Hematopoietic multipotent progenitor cell treated with erythropoietin and hydrocortisone succinate and interleukin-3 and kit ligand, for 6 days (in vitro differentiated cells): ENCODE measurements at places on chromosomes 3 and 15.

- DNase-seq: peak; percentile 20
Observed at GRCh38 chr15:31427411-31427810, 100.8 kb downstream of the KLF13 start.

DNA sequence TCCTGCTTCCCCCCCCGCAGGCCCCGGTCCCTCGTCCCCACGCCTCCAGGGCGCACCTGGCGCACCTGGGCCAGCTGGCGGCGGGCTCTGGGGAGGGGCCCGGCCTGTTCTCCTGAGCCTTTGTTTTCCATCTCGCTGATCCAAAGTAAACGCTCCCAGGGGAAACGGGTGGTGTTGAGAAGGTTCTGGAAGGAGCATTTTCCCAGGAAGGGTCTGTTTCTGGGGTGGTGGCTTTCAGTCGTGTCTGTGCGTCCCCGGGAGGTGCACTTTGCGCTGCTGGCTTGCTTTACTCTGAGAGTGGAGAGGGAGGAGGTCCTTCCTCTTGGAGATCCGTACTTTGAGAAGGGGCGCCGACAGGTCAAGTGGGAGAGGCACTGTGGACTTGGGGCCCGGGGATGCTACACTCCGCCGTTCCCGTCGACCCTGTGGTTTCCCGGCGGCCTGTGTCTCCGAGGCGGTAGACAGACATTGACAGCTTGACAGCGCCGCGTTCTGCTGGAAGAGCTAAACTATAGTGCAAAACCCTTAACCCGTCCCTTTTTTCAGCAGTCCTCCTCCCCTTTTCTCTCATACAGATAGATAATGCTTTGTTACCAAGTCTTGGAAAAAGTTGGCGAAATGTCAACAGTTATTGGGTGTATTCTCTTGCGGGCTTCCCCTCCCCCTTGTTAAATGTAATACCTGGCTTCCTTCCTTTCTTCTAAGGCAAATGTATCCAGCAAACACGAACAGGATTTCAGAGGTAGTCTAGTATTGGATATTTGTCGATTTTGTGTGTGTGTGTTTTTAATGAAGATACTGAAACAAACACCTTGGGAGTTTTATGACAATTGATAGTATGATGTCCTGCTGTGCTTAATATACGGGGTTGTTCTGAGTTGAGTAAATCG, 6.5 kb downstream of the TPM1 start:
- peak; percentile 96 for DNase-seq

GRCh38 chr3:22542311-22542710, 660.8 kb upstream of the UBE2E2 start:
- no peak for DNase-seq

DNA sequence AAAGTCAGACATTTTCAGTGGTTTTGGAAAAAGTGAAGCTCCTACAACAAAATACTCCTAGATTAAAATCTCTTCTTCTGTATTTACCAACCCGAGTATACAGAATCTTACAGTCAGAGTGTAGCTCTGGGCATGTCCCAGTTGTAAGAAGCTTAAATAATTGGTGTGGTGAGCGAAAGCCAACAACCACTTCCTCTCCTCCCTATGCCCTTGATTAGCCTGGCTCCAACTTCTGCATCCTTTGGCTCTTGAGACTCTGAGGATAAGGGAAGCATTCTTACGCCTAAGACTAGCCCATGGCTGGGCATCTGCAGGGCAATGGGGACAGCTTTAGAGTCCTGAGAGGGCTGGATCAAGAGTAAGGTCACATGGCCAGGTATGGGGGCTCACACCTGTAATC, 25.5 kb downstream of the RFT1 start:
- DNase-seq: no peak

DNA sequence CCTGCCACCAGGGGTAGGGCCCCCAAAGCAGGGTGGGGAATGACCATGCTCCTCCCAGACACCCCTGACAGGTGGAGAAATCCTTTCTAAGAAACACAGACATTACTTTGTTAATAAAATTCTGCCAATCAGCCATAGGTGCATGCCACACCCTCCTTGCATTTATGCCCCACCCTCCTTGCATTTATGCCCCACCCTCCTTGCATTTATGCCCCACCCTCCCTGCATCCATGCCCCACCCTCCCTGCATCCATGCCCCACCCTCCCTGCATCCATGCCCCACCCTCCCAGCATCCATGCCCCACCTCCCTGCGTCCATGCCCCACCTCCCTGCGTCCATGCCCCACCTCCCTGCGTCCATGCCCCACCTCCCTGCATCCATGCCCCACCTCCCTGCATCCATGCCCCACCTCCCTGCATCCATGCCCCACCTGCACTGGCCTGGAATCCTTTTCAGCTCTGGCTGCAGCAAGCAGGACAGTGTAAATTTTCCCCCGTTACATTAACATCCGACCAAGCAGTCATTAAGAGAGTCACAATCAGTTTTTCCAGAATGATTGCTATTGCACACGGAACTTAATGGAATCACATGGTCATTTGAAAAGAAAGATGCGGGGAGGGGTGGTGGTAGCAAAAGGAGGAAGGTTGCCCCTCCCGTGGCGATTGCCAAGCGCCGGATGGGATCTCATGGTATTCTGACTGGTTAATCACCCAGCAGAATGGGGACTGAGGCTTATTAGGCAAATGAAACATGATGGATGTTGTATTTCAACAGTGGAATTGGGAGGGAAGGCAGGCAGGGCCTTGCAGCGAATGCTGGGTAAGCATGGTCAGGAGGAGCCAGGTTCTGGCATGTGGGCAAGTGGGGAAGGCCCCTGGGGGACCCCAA, 91.2 kb downstream of the TLE3 start:
- no peak for DNase-seq

DNA sequence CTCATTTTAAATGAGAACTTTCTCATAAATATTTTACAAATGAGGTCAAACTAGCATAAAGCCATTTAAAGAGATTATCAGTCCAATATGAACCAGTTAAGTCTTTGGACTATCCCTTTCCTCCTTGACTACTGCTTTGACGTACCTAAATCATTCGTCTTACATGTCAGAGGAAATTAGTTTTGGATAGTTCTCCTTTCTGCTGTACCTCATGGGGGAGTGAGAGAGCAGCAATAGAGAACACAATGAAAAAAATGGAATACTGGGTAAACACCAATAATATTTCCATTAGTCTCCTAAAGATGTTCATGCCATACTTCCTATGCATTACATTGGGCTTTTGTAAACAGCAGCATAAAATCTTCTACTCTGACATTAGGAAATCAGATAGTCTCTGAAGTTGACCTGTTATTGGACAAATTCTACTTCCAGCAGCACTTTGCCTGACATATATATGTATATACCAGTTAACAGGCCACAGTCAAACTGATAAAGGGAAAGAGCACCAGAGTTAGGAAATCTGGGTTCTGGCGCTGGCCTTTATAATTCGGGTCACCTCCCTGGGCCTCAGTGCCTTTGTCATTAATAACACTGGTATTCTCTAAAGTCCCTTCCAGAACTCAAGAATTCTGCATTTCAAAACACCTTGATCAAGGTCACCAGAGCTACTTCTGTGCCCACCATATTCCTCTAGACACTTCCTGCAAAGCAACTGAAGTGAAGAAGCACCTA, 26.8 kb downstream of the TIMMDC1 start:
- peak; percentile 43 for DNase-seq

GRCh38 chr3:15601046-15601398, 347 bp downstream of the HACL1 start:
- no peak for DNase-seq

- no peak for DNase-seq
Observed at GRCh38 chr3:69204315-69204957, 82.0 kb upstream of the LMOD3 start.

- no peak for DNase-seq
Observed at GRCh38 chr3:184003187-184003967, 14.3 kb downstream of the ABCC5 start.

DNA sequence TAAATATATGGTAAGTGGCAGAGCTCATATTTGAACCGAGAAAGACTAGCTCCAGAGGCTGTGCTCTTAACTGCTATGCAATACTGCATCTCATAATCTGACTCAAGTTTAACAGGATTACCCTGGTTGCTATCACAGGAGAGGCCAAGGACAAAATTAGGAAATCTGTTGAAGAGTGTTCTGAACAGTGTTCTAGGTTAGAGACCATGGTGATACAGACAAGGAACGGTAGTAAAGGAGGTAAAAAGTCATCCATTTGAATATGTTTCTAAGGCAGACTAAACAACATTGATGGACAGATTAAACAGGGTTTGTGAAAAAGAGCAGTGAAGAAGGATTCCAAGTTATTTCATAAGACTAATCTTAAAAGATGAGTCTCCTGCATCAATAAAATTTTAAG, 22.1 kb downstream of the PLOD2 start:
- no peak for DNase-seq

- DNase-seq: peak; percentile 63
Observed at GRCh38 chr15:41333026-41333562, 413 bp downstream of the NUSAP1 start.

DNA sequence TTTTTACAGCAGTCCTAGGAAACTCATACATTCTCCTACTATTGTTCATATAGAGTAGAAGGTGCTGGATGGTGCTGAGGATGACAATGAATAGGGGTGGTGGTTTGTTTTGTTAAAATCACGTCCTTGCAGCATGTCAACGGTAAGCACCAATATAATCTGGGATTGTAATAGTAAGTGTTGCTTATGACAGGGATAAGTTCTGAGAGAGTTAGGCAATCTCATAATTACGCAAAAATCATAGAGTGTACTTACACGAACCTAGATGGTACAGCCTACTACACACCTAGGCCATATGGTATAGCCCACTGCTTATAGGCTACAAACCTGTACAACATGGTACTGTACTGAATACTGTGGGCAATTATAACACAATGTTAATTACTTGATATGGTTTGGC, 64.3 kb upstream of the TSPAN3 start:
- no peak for DNase-seq

GRCh38 chr3:172379372-172379771, 68.9 kb downstream of the GHSR start:
- no peak for DNase-seq
